A673 (cell line): ENCODE measurements at places on chromosomes 3 and 15. TPM values are rescaled to one million over a fixed set of nuclear protein-coding genes. Genes with fewer than 3 reads are reported as not detected.

The SLC12A1 gene
- not detected in 2 replicates for total RNA-seq

The NCK1 gene
- 43.7 and 50.2 TPM in 2 replicates for total RNA-seq

DNA sequence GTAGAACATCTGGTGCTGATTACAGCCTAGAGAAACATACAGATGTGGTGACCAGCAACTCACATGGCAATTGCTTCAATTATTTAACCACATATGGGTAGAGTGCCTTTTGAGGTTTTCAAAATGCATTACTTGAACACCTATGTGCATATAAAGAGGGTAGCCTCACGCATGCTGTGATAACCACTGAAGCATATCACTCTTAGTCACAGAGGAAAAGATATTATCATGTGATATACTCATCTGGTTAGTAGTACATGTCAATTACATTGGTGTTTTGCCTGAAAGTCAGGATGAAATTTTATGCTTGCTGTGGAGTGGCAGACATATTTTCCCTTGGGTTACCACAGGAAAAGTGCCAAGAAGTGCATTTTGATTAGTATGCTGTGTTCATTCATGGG lies 459.3 kb upstream of the AGTR1 start:
- no peaks in the 10 kb centered on the region for H3K36me3 ChIP-seq
- H3K27me3 ChIP-seq = no peaks in the 10 kb centered on the region
- no peak overlapping the region for H3K27ac ChIP-seq
- H3K4me3 ChIP-seq = no peak overlapping the region
- DNase-seq = no peak

The SLC9C1 gene
- total RNA-seq = not detected in 2 replicates

DNA sequence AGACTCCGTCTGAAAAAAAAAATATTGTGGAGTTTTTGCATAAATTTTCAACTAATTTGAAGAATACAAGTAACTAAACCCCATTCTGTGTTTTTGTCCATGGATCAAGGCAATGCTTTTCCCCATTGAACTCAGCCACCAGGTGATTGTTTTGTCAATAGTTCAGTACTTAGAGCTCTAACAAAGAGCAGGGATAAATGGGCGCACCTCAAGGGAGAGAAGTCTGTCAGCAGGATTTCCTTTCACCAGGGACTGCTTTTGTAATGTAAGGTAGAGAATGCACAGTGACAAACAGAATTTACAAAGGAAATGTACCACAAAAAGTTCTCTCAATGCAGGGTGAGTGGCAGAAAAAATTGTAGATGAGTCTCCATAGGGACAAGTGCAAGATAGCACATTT lies 10.8 kb upstream of the ATP13A5 start:
- no peak overlapping the region for H3K4me3 ChIP-seq
- no peak overlapping the region for H3K27ac ChIP-seq
- H3K27me3 ChIP-seq = no peaks in the 10 kb centered on the region
- no peaks in the 10 kb centered on the region for H3K36me3 ChIP-seq

GRCh38 chr15:36666228-36666905 lies 86.9 kb downstream of the CDIN1 start:
- no peak for DNase-seq
- H3K36me3 ChIP-seq = no peaks in the 10 kb centered on the region
- no peaks in the 10 kb centered on the region for H3K4me1 ChIP-seq

The KLHL6 gene
- total RNA-seq = not detected in 2 replicates

The APOD gene
- 0.50 TPM in 1 of 2 replicates, not detected in the other for total RNA-seq

The C2CD4A gene
- total RNA-seq = 0.22 and 0.34 TPM in 2 replicates

GRCh38 chr3:123025642-123026521 lies 1.7 kb downstream of the SEMA5B start:
- H3K36me3 ChIP-seq = no peaks in the 10 kb centered on the region
- no peak overlapping the region for H3K27ac ChIP-seq
- DNase-seq = peak; percentile 45
- H3K27me3 ChIP-seq = peaks cover 95% of the 10 kb centered on the region

DNA sequence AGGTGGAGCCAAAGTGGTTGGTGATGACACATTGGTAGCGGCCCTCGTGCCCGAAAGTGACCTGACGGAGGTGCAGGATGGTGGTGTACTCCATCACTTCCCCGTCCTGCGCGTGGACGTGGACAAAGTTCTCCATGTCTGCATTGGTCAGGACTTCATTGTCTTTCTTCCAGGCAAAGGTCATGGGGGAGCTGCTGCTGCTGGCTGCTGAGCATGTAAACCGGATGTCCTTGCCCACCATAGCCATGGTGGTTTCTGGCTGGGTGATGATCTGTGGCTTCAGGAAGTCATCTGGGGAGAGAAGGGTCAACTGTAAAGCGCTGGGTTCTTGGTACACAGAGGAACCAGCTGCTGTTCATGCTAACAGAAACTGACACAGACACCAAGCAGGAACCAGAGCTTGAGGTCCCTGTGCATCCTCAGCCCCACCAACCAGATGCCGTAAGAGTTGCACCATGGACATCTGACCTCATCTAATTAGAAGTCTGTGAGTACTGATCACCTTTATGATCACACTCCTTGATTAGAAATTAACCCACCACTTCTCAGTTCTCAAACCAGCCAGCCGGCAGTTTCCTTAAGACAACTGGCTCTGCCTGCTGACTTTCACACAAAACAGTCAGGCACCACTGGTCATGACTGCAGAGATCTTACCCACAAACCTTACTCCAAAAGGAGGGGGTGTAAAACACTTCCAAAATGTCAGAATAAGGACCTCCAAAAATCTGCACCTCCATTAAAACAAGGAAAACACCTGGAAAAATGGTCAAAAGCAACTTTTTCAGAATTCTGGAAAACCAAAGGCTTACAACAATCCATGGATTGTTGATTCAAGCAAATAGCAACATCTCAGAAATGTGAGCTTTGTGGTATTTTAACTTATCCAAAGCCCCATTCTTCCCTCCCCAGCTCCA lies 114.6 kb downstream of the LRIG1 start:
- H3K36me3 ChIP-seq = peaks cover 29% of the 10 kb centered on the region
- no peaks in the 10 kb centered on the region for H3K4me1 ChIP-seq
- H3K4me3 ChIP-seq = no peak overlapping the region

The BCHE gene
- total RNA-seq = 22.4 and 25.0 TPM in 2 replicates

GRCh38 chr15:69140306-69140705 lies 20.1 kb upstream of the GLCE start:
- H3K4me3 ChIP-seq = no peak overlapping the region
- H3K36me3 ChIP-seq = no peaks in the 10 kb centered on the region

DNA sequence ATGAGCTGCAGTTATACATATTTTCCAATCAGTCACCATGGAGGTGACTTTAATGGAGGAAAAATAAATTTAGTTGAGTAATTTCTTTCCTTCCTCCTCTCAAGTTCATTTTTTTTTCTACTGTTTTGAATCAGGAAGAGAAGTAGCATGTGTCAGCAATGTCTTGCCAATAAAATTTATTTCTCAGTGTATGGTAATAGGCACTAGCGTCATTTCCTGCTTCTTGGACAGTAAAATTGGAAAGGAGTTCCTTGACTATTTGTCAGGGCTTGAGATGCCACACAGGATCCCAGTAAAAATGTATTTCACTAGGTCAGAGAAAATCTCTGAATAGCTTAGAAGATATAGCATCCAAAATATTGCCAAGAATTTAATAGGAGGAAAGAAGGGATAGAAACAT lies 605.9 kb downstream of the ROBO1 start:
- no peaks in the 10 kb centered on the region for H3K36me3 ChIP-seq
- H3K27ac ChIP-seq = no peak overlapping the region
- no peak overlapping the region for H3K4me3 ChIP-seq
- H3K27me3 ChIP-seq = no peaks in the 10 kb centered on the region

The COLQ gene
- 0.21 and 1.3 TPM in 2 replicates for total RNA-seq

DNA sequence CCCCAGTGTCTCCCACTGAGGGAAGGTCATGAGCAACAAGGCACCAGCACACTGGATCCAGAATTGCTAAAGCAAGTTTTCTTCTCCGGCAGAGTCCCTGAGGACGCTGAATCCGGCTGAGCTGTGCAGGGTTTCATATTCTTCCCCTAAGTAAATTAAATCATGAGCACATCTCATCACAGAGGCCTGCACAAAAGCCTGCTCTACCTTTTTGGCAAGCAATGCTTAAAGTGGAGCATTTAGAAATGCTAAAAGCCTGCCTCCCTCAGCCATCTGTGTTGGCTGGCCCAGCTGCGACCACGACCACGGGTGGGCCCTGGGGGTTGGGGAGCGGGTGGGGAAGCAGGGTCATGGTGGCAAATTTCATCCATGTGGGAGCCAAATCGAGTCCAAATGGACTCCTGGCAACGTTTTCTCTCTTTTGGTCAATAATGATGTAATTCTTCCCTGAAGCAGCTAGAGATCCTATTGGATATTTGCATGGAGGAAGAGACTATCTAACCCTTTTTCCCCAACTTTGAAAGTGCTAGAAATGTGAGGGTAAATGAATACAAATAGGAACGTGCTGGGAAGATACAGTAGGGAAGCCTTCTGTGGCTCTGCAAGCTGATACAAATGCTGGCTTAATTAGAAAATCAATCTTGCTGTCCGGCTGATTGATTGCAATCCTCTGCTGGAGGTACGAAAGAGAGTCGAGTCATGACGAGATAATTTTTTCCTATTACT lies 532.8 kb upstream of the TBL1XR1 start:
- H3K27me3 ChIP-seq = no peaks in the 10 kb centered on the region
- H3K27ac ChIP-seq = peak overlapping the region; percentile 37
- H3K36me3 ChIP-seq = no peaks in the 10 kb centered on the region
- no peak overlapping the region for H3K4me3 ChIP-seq
- peak; percentile 53 for DNase-seq

The MAN2A2 gene
- 75.7 and 91.3 TPM in 2 replicates for total RNA-seq

The ANKUB1 gene
- not detected in 2 replicates for total RNA-seq

GRCh38 chr3:9553021-9553947 lies at the start of gene LHFPL4:
Gene LHFPL4, minus strand, starts transcription at chr3:9553822. Its CDS starts 1,143 bp downstream, at chr3:9552679.
- no peak within 1 kb of the TSS for H3K4me3 ChIP-seq
- DNase-seq = no peak
- H3K27ac ChIP-seq = no peak within 1 kb of the TSS
- H3K4me1 ChIP-seq = no peaks in the 10 kb centered on the region

The GAP43 gene
- 31.6 and 42.0 TPM in 2 replicates for total RNA-seq

DNA sequence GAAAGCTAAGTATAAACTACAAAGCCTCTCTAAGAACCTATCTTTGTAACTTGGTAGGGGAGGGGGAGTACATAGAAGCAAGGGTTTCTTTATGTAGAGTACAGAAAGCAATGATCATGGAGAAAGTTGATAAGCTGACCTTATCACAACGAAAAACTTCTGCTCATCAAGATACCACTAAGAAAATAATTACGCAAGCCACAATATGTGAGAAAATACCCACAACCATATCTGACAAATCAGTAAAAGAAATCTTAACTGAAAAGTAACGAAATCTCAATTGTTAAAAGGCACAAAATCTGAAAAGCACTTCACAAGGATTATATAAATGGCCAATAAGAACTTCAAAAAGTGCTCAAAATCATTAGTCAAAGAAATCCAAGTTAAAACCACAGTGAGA lies 35.1 kb upstream of the RPS17 start:
- DNase-seq = no peak
- H3K27me3 ChIP-seq = peaks cover 28% of the 10 kb centered on the region
- H3K36me3 ChIP-seq = no peaks in the 10 kb centered on the region
- H3K27ac ChIP-seq = no peak overlapping the region
- H3K4me3 ChIP-seq = no peak overlapping the region
- H3K4me1 ChIP-seq = no peaks in the 10 kb centered on the region

GRCh38 chr3:18724456-18724855 lies 299.3 kb upstream of the SATB1 start:
- no peak overlapping the region for H3K4me3 ChIP-seq
- no peaks in the 10 kb centered on the region for H3K27me3 ChIP-seq
- no peak for DNase-seq
- H3K36me3 ChIP-seq = no peaks in the 10 kb centered on the region
- no peaks in the 10 kb centered on the region for H3K4me1 ChIP-seq

The IQCF5 gene
- total RNA-seq = not detected in 2 replicates

GRCh38 chr3:144458283-144458682 lies 486.7 kb downstream of the DIPK2A start:
- no peaks in the 10 kb centered on the region for H3K27me3 ChIP-seq
- H3K36me3 ChIP-seq = no peaks in the 10 kb centered on the region
- H3K4me3 ChIP-seq = no peak overlapping the region

DNA sequence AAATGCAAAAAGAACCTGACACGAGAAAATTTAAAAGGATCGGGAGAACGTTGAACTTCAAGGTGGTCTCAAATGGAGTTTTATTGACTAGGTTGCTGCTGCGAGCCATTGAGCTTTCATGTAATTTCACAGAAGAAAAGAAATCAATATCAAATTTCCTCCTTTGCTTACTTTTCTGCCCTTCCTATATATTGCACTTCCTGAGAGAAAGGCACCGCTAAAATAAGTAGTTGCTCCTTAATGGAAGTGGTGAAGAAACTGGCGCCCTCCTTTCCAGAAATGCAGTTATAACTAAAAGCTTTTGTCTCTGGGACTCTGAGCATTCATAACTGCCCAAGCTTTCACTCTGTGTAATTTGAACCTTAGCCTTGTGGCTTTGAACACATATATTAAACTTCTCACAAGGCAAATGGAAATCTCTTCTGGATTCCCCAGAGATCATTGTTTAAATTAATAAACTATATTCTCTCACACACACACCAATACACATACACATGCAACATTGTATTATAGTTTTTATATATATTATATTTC lies 13.4 kb downstream of the EID1 start:
- no peak overlapping the region for H3K27ac ChIP-seq
- DNase-seq = no peak
- no peak overlapping the region for H3K4me3 ChIP-seq
- peaks cover 4% of the 10 kb centered on the region for H3K4me1 ChIP-seq
- no peaks in the 10 kb centered on the region for H3K36me3 ChIP-seq
- no peaks in the 10 kb centered on the region for H3K27me3 ChIP-seq

- H3K4me1 ChIP-seq = no peaks in the 10 kb centered on the region
- H3K4me3 ChIP-seq = no peak overlapping the region
- no peaks in the 10 kb centered on the region for H3K36me3 ChIP-seq
- H3K27me3 ChIP-seq = no peaks in the 10 kb centered on the region
These were observed 214.8 kb downstream of the ZMAT3 start for GRCh38 chr3:178856804-178857203.

- H3K4me1 ChIP-seq = no peaks in the 10 kb centered on the region
- no peak overlapping the region for H3K4me3 ChIP-seq
- no peaks in the 10 kb centered on the region for H3K36me3 ChIP-seq
- no peaks in the 10 kb centered on the region for H3K27me3 ChIP-seq
- no peak overlapping the region for H3K27ac ChIP-seq
These were observed 357.2 kb downstream of the GABRG3 start for GRCh38 chr15:27328186-27328585.

DNA sequence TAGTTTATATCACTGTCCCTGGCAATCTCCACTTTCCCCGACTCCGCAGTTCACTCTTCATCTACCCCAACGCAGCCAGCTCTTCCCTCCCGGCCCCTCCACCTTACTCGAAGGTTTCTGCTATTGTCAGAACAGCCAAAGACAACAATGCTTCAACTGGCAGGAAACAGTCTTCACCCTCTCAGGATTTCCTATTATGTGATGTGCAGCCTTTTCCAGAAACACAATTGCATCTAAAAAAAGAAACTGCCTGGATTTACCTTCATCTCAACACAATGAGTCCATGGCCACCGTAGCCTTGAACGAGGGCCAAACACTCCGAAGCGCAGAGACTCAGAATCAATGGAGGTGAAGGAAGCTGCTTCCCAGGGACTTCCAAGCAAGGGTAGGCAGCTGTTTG lies 182.1 kb upstream of the TSC22D2 start:
- H3K27me3 ChIP-seq = no peaks in the 10 kb centered on the region
- H3K27ac ChIP-seq = no peak overlapping the region
- DNase-seq = no peak

- peaks cover 36% of the 10 kb centered on the region for H3K36me3 ChIP-seq
- H3K27ac ChIP-seq = no peak overlapping the region
- H3K4me1 ChIP-seq = no peaks in the 10 kb centered on the region
- no peak overlapping the region for H3K4me3 ChIP-seq
These were observed 3.8 kb downstream of the MPI start for GRCh38 chr15:74893627-74894026.

The MUSTN1 gene
- 1.5 TPM in 1 of 2 replicates, not detected in the other for total RNA-seq

- no peaks in the 10 kb centered on the region for H3K4me1 ChIP-seq
- no peak for DNase-seq
- H3K27ac ChIP-seq = no peak overlapping the region
- H3K36me3 ChIP-seq = no peaks in the 10 kb centered on the region
- no peaks in the 10 kb centered on the region for H3K27me3 ChIP-seq
These were observed 16.4 kb downstream of the CCDC12 start for GRCh38 chr3:46960081-46960701.

The RHOA gene
- 194 and 198 TPM in 2 replicates for total RNA-seq
